Activated CD4-positive, alpha-beta T cell treated with anti-CD3 and anti-CD28 coated beads, Interleukin-2, amount 50 U/mL, for 4 hours (primary cell): ENCODE measurements at places on chromosomes 1 and 21.

DNA sequence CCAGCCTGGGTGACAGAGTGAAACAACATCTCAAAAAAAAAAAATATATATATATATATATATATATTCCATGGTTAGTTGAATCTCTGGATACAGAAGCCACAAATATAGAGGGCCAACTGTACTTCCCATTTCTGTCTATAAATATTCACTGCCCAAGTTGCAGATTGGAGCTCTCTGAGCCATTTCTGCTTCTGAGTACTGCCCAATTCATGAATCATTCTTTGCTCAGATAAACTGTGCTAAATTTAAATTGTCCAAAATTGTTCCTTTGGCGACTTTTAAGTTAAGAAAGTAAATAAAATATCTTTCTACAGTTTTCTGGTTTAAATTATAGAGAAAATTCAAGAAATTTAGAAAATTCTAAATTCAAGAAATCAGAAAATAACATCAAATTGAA is 23.2 kb upstream of the C1orf146 start:
- no peak for DNase-seq

DNA sequence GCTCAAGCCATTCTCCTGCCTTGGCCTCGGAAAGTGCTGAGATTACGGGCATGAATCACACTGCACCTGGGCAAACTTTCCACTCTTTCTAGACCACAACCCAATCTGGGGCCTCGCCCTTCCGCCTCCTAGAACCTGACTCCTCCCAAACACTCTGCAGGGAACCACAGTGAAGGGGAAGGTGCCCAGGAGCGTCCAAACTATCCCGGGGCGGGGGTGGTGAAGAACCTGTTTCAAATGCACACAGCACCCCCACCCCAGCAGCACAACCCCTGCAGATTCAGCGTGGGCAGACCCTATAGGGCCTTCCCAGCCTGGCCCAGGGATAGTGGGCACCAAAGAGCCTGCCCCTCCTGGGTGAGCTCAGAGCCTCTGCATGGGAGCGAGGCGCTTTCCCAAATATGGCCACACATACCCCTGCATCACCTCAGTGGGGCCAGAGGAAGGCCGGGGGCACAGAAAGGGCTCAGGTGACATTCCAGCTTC is 86.9 kb downstream of the STUM start:
- peak; percentile 42 for DNase-seq

DNA sequence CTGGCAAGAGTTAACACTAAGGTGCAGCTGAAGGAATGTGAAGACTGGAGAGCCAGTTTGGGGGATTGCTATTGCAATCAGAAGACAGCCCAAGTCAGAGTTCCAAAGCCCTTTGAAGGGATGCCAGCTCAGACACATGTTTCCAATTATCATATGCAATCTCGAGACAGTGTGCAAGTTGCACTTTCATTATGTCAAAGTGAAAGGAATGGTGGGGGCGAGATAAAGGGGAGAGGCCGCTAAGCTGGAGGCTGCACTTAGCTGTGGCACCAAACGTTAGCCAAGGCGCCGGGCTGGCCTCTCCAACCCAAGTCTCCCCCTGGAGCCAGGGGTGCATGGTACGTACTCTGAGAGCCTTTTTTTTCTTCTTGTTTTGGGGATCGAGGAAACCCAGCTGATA is 58.0 kb downstream of the NGF start:
- DNase-seq: no peak

DNA sequence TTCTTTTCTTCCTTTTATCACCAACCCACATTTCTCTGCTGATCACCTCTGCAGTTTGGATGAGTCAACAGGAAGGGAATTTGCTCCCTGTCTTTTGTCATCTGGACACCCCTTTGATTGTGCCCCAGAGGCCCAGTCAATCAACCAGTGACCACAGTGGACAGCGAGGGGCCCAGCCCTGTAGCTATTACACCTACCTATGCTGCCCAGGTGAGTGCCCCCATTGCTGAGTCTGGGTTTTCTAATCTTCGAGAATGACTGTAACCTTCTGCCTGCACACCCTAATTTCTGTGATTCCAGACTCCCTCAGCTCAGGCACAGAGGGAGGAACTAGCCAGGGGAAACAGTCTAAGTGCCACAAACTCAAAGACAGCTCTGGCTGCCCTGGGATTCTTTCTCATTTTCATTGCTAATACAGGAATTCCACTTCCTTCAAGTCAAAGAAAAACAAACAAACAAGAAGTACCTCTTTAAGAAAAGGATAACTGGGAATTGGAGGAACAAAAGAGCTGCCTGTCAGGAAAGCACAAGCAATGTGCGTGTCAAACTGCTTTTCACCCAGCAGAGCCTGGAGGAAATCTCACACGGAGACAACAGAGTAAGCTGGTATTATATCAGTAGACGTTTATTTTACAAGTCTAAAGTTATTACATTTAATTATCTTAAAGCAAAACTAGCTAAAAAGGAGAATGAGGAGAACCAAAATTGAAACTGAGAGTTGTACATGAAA is 311.1 kb downstream of the AJAP1 start:
- no peak for DNase-seq

DNA sequence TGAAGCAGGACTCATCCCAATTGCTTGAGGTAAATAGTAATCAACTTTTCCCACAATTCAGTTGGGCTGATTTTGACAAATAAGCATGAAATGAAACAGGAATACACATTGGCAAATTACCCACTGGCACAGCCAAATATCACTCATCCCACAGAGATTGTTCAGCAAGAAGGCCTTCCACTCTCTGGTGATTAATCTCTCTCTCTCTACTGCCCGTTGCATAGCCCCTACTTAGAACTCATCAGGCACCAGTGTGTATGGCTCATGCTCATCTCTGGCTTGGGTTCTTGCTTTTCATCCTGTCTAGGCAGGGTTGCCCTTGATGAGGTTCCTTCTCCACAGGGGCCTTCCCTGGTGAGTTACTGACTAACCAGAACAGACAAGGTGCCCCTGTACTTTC is 1.1 kb downstream of the BSDC1 start:
- DNase-seq: no peak

DNA sequence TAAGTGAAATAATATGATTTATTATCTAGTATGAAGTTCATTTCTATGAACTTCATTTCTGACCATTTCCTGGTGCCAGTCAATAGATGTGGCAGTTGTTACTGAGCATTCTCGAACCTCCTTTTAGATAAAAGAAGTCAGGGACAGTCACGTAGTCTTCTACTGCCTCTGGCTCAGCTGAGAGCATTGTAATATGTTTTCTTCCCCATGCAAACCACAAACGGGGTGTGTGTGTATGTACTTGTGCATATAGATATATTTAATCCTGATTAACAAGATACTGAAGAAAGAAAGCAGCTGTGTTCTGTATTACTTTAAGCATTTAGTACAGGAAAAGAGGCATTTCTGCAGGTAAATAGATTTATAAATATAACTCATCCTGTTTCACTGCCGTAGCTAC is 21.6 kb downstream of the ZNF684 start:
- no peak for DNase-seq

DNA sequence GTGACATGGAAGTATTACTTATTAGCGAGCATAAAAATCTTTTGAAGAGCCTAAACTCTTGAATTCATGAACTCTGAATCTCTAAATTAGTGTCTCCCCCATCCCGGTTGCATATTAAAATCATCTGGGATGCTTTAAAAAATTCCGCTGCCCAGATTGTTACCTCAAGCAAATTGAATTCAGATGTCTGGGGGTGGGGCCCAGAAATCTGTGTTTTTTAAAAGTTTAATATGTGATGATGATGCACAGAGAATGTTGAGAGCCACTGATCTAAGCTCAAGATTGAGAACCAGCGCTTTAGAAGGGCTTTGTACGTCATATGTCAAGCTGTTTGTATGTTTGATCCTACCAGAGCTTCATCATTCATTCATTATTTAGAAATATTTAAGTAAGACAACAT is 446.8 kb downstream of the NUF2 start:
- DNase-seq: no peak

- no peak for DNase-seq
These were observed 140.5 kb downstream of the FCRL5 start for GRCh38 chr1:157411769-157412168.

DNA sequence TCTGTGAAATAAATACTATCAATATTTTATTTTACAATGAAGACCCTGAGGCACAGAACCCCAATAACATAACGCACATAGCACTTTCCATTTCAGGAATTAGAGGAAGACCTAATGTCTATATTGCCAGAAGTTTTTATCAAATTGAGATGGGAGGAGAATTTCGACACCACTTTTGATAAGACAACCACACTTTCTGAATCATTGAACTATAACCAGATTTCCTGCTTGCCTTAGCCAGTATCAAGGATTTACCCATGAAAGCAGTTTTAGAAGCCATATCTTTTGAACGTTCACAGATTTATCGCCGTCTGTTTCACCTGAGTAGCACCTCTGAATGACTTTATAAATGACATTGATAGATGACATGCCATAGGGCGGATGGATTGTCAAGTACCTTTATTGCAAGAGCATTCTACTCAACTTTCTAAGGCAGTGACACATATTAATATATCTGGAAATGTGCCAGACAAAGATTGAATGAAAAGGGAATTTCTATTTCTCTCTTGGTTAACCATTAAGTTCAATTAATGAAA is 768.4 kb downstream of the LTN1 start:
- DNase-seq: no peak

DNA sequence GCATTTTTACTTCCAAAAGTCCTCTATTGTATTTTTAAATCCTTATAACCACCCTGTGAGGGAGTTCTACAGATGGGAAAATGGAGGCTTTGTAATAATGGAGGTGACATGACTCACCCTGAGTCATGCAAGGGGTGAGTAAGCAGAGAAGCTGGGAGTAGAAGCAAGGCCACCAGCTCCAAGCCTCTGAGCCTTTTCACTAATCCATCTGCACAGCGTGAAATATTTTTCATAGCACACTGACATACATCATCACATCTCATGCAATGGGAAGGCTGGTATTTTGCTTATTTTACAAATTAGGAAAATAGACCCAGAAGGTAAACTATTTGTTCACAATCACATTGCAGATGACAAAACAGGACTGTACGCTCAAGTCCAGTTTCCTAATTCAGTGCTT is 96.9 kb downstream of the KCNH1 start:
- DNase-seq: no peak

- DNase-seq: peak; percentile 92
These were observed 14.2 kb downstream of the CAPN2 start for GRCh38 chr1:223726380-223727001.

DNA sequence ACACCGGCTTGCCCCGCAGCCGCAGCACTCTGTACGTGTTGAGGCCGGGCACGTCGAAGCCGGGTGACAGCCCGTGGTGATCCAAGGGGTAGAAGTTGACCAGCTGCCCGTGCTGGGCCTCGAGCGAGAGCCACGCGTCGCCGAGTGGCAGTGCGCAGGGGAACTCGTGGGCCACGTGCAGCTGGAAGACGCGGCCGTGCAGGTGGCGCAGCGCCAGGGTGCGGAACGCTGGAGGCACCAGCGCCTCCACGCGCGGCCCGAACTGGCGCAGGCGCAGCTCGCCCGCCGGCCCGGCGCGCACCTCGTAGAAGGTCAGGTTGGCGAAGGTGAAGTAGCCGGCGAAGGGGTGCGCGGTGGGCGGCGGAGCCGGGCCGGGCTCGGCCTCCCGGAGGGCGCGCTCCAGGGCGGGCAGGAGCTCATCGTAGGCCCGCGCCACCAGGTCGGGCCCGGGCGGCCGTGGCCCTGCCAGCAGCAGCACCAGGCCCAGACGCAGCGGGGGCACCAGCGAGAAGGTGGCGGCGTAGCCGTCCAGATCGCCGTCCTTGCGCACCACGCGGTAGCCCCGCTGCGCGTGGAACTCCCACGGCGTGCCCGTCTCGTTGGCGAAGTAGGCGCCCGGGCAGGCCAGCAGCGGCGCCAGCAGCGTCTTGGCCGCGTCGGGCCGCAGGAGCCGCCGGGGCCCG is 19.5 kb downstream of the LACTBL1 start:
- DNase-seq: no peak
